SJCRH30 (cell line): ENCODE measurements at places on chromosomes 1 and 21.

- DNase-seq = no peak
Observed at GRCh38 chr1:18974606-18975005, 18.1 kb upstream of the IFFO2 start.

GRCh38 chr1:9529190-9529589 lies 10.1 kb upstream of the SLC25A33 start:
- no peak for DNase-seq

DNA sequence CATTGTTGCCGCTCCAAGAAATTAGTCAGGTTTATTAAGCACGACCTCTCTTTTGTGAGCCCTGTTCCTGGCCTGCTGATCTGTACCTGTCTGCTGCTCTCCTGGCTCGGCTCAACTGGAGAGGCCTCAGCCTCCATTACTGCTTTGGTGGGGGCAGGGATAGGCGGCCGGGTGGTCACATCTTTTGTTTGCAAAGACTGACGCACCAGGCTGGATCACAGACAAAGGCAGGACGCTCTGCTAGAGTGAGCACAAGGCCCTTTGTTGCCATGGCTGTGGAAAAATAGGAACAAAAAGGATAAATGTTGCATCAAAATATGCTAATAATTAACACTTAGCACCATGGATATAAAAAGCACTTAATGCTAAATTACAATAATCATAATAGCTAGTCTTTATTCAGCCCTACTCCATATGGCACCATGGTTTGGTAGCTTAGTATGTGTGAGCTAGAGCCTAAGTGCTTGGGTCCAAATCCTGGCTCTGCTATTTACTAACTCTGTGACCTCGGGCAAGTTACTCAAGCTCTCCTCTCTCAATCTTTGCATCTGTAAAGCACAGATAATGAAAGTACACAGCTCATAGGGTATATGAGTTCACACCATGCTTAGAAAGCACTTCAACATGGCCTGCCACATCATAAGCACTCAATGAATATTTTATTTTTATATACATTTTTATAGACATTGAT lies 28.9 kb upstream of the HPDL start:
- no peak for DNase-seq

DNA sequence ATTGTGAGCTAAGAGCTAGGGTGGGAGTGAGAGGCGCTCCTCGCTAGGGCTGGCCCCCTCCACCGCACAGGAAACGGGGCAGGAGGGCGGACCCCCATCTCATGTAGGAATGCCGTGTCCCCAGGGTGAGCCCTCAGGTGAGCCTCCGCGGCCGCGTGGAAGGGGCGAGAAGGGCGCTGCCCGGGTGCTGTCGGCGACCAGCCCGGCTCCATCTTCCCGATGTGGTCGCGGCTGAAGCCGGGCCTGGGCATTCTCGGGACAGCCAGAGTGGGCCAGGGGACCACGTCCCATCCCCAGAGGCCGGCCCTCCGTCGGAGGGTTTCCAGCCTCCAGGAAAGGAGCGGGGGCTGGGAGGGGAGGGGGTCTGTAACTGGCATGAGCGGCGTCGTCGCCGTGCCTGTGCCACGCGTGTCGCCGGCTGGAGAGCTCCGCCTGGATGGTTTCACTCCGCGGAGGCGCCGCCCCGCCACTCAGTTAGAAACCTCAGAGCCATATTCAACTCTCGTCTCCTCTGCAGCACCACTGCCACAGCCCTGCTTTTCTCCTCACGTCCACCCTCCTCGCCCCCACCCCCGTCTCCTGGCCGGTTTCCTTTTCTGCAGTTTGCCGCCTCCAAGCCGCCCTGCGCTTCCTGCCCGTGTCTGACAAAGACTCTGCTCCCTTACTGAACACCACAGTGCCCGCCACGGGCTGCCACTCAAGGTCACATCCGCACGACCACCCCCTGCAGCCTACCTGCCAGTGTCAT lies at the start of gene TMEM269:
Gene TMEM269, plus strand, starts transcription at position 46 of the 748 bp plus-strand sequence. CDS start 4,903 bp downstream, outside the sequence.
- DNase-seq = no peak

DNA sequence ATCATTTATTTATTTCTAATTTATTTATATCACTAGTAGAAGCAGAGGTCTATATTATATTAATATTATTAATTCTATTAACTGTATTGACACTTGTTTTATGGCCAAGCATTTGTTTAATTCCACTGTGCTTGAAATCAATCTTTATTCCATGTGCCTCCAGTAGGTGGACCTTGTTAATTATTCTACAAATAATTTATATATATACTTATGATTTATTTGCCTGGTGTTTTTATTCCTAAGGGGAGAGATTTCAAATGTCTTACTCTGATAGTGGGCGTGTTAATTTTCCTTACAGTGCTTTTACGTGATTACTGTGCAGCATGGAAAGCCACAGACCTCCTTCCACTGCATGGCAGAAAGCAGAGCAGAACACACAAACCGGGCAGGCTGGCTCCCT lies 17.5 kb upstream of the OR6N2 start:
- no peak for DNase-seq

DNA sequence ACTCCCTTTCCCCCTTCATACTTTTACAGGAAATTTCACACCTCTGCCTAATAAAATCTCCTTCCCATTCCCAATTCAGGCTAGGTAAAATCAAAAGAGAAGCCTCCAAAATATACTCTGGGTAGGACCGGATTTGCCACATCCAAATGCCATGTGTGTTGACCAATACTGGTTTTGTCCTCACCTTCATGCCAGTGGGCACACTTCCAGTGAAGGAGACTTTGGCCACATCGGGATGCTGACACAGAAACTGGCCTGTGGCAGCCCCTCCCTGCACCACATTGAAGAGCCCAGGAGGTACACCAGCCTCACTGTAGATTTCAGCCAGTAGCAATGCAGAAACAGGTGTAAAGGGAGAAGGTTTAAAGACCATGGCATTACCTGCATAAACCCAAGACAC lies 18.1 kb downstream of the ALDH9A1 start:
- DNase-seq = no peak

- DNase-seq = no peak
Observed at GRCh38 chr1:48701445-48701844, 75.2 kb downstream of the BEND5 start.

GRCh38 chr1:10484521-10484920 lies 9.8 kb downstream of the PEX14 start:
- no peak for DNase-seq

DNA sequence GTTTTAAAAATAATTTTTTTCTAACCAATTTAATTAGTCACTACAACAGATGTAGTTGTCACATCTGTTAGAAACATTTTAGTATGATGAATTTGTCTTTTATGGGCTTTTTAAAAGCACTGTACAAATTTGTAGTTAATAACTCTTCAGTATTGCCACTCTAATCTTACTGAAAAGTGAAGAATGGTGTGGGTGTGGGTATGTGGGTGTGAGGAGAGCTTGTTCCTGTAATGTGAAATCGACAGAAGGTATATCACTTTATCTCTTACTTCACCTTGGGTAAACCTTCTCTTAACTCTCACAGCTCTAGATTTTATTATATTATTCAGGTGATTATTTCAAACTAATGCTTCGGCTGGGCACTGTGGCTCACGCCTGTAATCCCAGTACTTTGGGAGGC lies 42.5 kb downstream of the TMEM200B start:
- no peak for DNase-seq

GRCh38 chr1:54528613-54529012 lies 19.4 kb upstream of the ACOT11 start:
- DNase-seq = no peak

DNA sequence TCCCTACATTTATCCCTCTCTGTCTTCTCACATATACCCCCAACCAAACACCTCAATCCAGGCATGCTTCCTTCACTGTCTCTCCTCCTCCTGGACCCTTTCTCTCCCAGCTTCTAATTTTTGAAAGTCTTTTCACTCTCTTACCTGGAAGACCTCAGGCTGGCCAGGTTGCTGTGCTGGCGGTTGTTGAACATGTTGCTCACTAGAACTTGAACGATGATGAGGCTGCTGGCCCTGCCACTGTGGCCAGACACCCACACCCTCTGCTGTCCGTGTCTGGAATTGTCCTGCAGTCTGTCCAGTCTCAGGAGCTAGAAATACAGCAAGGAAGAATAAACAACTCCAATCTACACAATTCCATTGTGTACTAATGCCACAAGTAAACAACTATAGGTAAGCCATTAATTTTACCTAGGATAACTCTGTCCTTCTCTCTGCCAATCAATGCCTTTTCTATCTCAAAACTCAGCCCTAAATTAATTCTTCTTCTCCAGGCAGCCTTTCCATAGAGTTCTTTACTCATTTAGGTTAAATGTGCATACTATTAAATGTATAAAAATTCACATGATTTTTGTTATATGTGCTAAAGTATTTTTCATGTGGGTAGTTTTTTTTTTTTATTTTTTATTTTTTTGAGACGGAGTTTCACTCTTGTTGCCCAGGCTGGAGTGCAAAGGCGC lies 5.1 kb upstream of the CTSK start:
- DNase-seq = peak; percentile 61

DNA sequence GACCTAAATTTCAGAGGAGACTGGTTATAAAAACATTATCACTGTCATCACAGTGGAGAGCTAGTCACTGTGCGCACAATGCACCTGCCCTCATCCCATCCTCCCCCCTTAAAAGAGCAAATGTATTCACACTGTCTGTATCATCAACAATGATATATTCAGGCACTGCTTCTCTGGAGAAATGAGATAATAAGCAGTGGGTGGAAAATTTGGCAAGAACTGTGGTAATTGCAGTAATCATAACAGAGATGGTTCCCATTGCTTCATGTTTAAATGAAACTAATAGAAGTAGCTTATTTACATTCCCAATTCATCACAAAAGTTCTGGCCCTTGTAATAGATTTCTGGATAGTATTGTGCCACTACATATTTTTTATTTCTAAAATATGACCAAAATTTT lies 867.4 kb upstream of the ADGRL2 start:
- no peak for DNase-seq

GRCh38 chr1:3386205-3387002 lies 68.1 kb upstream of the ARHGEF16 start:
- no peak for DNase-seq

GRCh38 chr1:187374742-187375141 lies 546.0 kb downstream of the PLA2G4A start:
- DNase-seq = no peak

GRCh38 chr1:181010789-181011188 lies 11.9 kb downstream of the STX6 start:
- no peak for DNase-seq

DNA sequence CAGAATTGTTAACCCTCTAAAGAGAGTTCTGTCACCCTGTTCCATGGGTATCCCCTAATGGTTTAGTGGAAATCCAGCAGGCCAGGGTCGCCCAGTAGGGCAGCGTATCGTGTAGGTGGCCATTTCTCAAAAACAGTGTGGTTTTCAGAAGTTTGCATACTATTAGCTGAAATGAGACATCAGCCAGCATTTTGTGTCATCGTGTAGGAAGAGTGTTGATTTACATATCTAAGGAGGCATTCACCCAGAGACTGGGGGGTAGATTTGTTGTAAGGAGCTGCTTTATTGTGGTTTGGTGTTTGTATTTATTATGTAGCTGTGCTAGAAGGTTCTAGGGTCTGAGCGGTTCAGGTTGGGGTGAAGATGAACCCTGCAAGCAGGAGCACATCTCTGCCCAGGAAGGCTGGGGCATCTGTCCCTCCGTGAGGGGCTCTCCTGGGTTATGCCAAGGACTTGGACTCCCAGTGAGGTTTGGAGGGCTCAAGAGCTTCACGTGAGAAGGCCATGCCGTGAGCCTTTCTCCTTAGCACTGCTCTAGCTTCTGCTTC lies 174.4 kb downstream of the PGBD5 start:
- DNase-seq = no peak

- peak; percentile 42 for DNase-seq
Observed at GRCh38 chr1:41537788-41538351, 53.4 kb upstream of the EDN2 start.

DNA sequence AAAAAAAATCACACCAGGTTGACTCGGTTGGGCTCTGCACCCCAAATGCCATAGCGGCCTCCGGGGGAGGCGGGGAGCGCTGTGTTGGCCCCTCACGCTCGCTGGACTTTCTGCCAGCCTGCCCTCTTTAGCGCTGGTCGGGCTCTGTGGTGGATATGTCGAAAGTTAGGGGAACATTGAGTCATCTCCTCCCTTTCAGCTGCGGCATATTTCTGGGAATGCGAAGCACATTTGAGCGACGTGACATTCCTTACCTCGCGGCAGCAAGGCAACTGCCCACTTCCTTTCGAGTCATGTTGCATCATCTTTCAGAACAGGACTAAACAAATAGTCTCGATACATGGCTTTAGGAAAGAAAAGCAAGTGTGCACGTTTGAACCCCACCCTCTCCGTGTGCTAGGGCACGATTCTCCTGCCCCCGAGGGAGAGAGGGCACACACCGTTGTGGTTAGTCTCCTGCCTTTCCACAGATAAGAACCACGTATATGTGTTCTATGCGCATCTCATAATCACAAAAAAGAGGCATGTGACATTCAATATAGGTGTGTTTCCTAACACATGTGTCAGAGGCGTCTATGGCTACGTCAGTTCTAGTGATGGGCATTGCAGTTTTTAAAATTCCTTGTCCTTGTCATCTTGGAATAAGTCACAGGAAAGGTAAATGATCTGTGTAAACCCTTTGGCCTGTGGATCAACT lies 105.9 kb upstream of the SLC45A1 start:
- peak; percentile 84 for DNase-seq
